Activated CD8-positive, alpha-beta memory T cell treated with anti-CD3 and anti-CD28 coated beads, Interleukin-2, amount 50 U/mL, for 48 hours (primary cell): ENCODE measurements at places on chromosomes 6 and 20.
A peak's percentile ranks its signal among the peaks of the same experiment; 100 is the strongest.

DNA sequence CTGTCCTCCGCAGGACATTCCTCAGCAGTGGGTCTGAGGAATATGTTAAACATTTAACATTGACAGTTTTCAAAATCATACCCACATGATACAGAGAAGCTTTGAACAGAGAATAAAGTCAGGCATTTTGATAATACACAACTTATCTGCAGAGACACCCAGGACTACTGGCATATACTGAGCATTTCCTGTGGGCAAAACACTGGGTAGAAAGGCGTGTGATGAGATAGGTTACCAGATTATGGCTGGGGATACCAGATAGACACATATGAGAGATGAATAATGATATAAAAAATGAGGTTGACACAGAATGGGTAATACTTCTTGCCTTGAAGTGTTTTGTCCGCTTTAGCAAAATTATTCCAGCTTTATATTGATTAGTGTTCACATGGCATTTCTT, 31.4 kb upstream of the TRIM26 start:
- no peak for DNase-seq

DNA sequence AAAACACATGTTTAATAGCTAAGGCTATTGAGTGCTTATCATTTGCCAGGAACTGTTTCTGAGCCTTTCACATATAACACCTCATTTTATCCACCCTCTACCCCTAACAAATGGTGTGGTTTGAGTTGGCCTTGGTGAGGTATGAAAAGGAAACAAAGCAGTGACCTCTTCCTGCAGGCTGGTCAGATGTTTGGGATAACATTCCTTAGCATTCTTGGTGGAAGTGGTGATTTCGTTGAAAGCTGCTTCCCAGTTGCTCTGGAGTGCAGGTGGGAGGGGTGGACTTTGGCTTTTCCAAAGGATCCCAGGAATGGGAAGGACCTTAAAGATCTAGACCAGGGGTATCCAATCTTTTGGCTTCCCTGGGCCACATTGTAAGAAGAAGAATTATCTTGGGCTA, 41.3 kb downstream of the CARMIL1 start:
- DNase-seq = no peak

GRCh38 chr6:121105461-121105860, 228.8 kb downstream of the TBC1D32 start:
- DNase-seq = no peak

- no peak for DNase-seq
Measured at GRCh38 chr6:63963769-63964315, 328.2 kb downstream of the PHF3 start.

GRCh38 chr6:69796642-69797390, at the start of gene LMBRD1:
TSS of gene LMBRD1 (minus strand) at chr6:69797010. CDS start at chr6:69796881, 129 bp downstream.
- peak; percentile 100 for DNase-seq

- no peak for DNase-seq
Measured at GRCh38 chr6:146357578-146358430, 185.8 kb upstream of the RAB32 start.

GRCh38 chr6:34581561-34581920, 25.4 kb upstream of the SPDEF start:
- no peak for DNase-seq

DNA sequence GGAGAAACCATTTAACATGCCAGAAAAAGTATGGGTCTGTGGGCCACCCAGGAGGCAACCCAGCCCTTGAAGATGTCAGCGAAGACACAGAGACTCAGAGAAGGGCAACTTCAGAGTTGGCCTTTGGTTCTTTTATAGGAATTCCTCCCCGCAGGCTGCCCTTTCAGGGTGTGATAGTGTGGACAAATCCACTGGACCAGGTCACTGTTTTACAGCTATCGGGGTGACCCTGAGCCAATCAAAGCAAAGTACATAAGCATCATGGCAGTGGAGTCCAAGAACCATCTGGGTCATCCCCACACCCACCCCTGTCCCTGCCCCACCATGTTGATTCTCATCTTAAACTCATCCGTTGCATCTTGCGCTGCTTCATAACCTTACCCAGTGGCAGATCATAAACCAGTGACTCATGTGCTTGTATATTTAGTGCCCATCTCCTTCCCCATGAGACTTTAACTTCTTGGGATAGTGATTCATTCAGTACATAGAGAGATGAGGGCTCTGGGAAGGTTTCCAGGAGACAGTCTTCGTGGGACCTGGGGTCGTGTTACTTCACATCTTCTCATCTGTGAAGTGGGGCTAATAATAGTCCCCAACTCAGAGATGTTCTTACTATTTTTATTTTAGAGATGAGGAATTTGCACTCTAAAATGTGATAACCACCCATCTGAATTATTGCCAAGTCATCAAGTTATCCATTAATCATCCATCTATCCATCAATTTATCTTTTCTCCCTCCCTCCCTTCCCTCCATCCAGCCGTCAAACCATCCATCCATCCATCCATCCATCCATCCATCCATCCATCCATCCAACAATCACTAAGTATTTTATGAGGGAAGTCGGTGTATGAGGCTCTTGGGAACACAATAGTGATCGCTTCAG, 51.0 kb downstream of the EDN3 start:
- DNase-seq = no peak

DNA sequence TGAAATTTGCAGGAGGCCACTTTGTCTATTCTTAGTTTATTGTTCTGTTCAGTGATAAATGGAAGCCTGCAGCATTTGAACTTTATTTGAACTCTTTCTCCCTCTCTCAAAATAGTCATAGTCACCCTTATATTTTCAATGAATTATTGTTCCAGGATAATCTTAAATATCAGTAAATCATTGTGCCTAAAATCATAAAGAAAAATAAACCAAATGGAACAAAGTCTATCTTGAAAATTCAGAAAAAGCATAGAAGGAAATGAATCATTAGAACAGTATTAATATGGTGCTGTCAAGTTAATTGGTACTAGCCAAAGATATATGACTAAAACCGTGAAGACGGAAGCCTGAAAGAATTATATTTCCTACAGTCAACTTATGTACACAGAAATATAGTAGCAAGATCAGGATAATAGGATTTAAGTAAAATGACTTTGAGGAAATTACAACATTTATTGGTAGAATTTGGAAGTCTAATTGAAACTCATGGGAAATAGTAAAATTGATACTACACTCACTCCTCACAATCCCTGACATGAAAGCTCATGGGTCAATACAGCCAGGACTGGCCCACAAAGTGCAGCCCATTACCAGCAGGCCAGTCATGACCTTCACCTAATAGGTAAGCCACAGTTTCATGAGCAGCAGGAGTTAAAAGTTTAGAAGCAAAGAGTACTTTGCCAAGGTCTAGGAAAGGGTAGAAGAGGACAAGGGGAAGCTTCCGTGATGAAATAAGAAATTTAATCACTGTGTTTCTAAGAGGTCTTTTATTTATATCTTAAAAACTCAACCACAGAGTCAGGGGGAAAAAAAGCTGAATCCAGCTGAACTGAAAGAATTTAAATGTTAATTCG, 119.9 kb upstream of the ENPP5 start:
- no peak for DNase-seq

- DNase-seq = no peak
Measured at GRCh38 chr6:64123761-64124633, 488.4 kb downstream of the PHF3 start.

GRCh38 chr20:53405139-53405538, 188.5 kb downstream of the ZNF217 start:
- no peak for DNase-seq

DNA sequence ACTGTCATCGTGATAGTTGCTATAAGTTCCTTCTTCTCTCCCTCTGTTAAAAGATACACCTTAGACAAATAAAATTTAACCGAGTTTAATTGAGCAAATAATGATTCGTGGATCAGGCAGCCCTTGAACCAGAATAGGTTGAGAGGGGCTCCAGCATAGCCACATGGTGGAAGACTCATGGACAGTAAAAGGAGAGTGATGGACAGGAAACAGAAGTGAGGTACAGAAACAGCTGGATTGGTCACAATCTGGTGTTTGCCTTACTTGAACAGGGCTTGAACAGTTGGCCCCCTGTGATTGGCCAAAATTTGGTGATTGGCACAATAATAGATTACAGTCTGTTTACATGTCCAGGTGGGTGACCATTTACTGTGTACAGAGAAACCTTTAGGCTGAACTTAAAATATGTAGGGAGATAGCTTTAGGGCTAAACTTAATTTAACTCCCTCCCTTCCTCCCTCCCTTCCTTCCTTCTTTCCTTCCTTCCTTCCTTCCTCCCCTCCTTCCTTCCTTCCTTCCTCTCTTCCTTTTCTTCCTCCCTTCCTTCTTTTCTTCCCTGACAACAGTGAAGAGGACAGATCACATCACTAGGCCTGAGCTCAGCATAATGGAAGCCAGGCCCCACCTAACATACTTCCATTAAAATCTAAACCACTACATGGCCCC, 531.8 kb upstream of the JARID2 start:
- peak; percentile 38 for DNase-seq

GRCh38 chr20:61457725-61458124, 205.7 kb downstream of the CDH4 start:
- no peak for DNase-seq

DNA sequence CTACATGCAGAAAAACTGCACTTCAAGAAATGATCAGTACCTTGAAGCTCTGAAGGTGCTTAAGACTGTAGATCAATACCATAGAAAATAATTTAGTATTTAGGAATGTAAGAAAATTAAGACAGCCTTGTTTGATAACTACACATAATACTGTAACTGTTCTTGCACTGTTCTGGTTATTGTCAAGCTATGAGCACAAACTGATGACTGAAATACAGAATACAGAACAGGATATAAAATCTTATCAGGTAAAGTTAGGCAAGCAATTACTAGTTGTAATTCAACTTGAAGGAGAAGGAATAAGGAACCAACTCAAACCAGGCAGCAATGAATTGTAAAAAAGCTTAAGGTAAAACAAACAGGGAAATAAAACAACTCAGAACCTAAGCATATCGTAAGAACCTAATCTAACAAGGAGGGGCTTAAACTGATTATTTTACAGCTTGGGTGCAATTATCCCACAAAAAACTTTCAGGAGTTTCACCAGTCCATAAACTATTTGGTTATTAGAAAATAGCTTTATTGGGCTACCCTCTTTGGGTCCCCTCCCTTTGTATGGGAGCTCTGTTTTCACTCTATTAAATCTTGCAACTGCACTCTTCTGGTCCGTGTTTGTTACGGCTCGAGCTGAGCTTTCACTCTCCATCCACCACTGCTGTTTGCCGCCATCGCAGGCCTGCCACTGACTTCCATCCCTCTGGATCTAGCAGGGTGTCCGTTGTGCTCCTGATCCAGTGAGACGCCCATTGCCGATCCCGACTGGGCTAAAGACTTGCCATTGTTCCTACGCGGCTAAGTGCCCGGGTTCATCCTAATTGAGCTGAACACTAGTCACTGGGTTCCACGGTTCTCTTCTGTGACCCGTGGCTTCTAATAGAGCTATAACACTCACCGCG, 97.7 kb downstream of the ATG5 start:
- DNase-seq = no peak

GRCh38 chr6:136160250-136160649, 89.9 kb downstream of the MTFR2 start:
- DNase-seq = no peak

DNA sequence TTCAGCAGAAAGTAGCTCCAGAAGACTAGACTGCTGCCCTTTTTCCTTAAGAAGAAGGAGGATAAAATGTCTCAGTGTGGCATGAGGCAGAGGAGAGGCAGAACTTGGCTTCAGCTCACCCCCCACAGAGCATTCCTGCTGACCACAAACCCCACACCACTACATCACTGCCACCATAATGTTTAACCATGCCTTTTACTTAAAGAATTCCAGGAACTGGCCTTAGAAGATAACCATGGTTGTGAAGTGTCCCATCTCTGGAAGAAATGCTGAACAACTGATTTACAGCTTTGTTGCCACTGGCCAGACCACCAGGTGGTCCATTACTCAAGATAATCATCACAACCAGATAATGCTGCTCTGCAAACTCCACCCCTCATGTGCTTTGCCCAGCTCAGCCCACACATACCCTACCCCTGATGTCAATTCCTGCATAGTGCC, 154.1 kb downstream of the CD24 start:
- DNase-seq = no peak

DNA sequence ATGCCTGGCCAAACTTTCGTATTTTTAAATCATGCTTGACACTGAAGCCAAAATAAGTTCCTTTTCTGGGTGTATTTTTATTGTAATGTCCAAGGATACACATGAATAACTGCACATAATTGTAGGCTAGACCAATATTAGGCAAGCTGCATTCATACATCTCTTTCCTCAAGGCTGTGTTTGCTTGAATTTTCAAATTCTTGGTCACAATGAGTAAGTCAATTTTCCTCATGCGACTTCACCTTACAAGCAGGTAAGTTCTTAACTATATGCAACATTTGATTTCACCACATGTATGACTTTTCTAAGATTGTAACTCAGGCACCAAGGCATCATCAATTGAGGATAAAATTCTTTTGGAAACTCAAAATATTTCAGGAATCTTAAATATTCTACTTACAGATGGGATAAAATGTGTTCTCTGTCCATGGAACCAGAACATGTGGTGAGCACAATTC, 112.4 kb upstream of the ZNF217 start:
- DNase-seq = no peak

DNA sequence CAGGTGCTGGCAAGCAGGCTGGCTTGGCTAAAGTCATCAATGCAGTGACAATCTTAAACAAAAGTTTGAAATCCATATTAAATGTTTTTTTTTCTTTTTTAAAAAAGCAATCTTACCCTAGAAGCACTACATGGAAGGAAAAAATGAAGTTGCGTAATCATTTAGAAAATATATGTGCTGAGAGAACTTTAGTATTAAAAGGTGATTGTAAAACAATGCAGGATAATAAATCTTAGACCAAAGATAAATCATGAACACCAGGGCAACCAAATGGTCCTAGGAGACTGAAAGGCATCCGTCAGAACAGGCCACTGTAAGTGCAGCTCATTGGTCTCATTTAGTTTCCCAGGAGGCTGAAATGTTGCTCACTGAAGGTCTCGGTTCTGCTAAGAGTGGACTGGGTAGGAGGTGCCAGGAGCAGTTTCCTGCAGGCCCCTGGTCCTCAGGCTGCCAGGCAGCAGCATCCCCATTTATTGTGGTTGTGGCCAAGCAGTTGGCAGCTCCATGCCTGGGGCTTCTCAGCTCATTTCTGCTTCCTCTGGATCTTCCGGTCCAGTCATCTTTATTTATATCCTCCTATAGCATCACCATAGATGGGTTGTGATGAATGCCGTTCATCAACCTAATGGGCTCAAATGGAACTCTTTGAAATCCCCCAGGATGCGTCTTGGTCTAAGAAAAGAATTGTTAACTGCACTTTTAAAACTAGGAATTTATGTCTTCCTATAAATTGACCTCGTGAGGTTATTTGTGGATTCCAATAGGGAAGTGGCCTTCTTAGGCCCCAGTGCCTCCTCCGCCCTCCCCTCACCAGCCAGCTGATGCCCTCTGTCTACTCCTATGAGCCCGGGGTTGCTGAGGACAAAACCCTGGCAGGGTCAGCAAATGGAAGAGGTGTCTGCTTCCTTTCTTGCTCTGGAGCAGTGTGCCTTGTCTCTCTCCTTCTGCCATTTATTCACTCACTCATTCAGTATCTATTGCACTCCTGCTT, 269.0 kb downstream of the UST start:
- DNase-seq = no peak

GRCh38 chr20:4332121-4332860, 316.9 kb upstream of the RNF24 start:
- DNase-seq = no peak

GRCh38 chr6:80969439-80969838, 783.0 kb downstream of the TENT5A start:
- no peak for DNase-seq

GRCh38 chr6:105802703-105803102, 283.4 kb upstream of the PRDM1 start:
- no peak for DNase-seq
